ENCODE measurements at places on chromosomes 6 and 20.

DNA sequence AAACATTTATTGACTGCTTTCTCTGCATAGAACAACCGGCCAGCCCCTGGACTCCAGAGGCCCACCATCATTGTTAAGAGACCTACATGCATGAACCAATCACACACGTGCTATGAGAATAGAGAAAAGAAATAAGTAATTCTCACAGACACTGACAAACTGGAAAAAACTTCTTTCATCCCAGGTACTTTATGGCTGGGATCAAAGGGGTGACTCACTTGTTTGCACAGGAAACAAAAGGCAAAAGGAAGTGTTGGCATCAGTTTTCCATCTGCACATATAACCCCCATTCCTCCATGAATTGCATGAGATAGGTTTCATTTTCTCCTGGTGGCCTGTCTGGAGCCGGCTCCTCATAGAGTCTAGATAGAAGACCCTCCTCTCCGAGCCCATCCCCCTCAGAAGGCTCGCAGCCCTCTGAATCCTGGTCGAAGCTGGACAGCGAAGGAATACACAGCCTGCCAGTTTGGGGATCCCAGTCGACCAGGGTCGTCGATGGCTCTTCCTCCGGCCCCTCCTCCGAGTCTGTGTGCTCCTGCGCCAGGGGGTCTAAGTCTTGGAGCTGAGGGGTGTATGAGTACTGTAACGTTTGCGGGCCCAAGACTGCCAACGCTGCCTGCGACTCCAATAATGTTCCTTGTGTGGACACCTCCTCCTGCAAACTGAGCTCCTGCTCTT, 43.3 kb downstream of the IL20RA start:
- no peak for DNase-seq

DNA sequence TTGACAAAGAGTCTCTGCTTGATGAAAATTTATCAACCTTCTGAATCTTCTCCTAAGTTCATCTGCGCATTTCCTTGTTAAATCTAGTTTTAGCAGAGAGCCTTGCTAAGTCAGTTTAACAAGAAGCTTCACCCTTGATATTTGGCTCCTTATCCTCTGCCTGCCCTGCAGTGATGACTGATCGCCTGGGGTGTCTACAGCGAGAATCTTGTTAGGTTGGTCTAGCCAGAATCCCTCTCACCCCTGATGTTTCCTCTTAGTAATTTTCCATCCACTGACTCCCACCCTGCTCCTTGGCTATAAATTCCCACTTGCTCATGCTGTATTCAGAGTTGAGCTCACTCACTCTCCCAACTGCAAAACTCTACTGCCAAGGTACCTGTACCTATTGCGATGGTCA, 114.1 kb downstream of the TENT5A start:
- no peak for DNase-seq

DNA sequence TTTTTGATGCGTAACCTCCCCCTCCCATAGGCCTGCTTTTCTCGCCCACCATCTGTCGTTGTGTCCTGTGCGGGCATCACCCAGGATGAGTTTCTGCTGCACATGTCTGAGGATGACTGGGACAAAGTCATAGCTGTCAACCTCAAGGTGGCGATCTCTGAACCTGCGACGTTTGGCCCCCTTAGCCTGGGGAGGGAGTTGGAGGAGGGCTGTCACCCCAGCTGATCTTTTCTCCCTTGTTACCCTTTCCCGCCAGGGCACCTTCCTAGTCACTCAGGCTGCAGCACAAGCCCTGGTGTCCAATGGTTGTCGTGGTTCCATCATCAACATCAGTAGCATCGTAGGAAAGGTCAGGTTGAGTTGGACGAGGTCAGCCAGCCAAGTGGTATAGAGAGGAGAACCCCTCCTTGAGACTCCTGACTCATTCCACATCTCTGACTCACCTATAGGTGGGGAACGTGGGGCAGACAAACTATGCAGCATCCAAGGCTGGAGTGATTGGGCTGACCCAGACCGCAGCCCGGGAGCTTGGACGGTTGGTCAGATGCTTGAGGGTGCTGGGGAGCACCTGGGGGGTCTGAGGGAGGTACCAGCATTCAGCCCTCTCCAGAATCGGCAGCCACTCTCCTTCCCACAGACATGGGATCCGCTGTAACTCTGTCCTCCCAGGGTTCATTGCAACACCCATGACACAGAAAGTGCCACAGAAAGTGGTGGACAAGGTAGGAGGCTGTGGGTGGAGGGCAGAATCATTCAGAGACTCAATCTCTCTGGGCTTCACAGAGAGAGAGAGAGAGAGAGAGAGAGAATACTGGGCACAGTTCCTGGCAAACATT, 954 bp downstream of the HSD17B8 start:
- DNase-seq: no peak

DNA sequence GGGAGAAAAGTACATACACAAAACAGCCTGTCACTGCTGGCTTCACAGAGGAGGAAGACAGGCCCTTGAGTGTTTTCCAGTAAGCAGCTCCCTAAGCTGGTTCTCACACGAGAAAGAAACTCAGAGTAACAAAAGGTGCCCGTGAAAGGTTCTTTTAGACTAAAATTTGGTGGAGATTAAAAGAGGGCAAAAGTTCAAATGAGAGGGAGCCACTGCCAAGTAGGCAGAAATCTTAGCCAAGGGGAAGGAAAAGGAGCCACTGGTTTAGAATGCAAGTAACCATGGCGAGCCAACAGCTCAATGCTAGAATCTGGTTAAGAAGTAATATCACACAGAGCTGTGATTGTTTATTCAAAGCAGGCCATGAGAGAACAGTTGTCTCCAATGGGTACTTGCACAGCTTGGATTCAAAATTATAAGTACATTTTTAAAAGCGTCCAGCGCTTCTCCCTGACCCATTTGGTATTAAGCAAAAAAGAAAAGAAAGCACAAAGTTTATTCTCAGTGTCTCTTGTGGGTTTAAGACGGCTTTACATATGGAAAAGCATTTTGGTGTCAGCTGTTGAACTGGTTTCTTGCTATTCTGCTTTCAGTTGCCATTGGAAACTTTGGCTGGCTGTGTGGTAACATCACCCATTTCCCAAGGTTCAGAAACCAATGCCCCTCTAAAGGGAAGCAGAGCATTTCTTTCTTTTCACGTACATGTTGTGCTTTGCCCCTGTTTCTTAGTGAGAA, 648.5 kb downstream of the RNF144B start:
- no peak for DNase-seq

- DNase-seq: no peak
Observed at GRCh38 chr20:1392443-1392692, 486 bp downstream of the FKBP1A start.

DNA sequence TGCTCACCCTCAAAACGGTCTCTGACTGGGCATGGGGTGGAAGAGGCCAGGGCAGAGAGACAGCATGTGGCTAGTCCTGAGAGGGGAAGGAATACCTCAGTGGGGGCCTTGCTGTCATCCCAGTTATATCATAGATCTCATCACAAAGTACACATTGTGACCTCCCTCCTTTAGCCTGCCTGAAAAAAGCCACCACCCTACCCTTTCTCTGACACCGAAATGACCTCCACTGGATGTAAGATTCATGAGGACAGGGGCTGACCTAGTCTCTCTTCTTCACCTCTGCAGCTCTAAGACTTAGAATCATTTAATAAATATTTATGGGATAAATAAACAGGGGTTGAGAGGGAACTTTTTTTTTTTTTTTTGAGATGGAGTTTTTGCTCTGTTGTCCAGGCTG, at the start of gene C20orf173:
Gene C20orf173 (minus strand): TSS at position 101 of the 400 bp plus-strand sequence. CDS start 279 bp downstream, outside the sequence.
- DNase-seq: no peak

All from skin of body (tissue), 3 donors.